ENCODE measurements at places on chromosomes 11 and 22.
A peak's percentile ranks its signal among the peaks of the same experiment; 100 is the strongest.

DNA sequence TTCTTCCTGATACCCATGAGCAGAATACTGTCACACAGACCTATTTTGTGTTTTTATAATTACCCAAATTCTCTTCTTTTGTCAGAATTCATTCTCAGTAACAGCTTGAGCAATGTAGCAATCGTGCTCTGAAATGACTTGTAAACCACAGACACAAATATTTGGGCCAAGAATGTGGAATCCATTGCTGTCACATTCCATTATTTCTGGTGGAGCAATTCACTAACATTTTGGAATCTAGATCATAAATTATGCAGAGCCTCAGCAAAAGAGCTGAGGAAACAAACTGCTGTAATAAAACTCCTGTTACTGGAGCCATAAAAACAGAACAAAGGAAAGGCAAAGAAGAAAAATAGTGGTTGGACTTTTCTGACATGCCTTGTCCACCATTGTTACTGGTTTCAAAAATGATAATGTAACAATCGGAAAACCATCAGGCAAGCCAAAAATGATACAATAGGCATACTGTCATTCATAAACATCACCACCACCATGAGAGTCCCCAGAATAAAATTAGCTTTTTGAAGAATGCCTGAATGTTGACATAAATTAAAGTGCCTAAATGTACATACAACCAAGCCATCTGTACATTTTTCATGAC is 223.4 kb upstream of the PITPNB start:
- peak; percentile 22 for DNase-seq

- no peak for DNase-seq
These were observed 183.0 kb downstream of the IGLL1 start for GRCh38 chr22:23397008-23397612.

DNA sequence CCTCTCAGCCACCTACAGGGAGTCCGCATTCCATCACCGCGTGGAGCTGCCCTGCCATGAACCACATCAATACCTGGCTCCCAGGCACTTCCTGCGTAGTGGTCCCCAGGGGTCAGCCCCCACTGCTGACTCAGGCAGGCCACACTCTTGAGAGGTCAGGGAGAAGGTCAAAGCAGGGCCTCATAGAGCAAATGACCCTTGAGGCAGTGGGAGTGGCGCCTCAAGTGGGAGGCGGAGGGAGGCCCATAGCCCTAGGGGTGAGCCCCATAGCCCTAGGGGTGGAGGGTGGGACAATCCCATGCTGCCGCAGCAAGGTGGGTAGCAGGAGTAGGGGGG is 5.0 kb downstream of the PRDX5 start:
- no peak for DNase-seq

DNA sequence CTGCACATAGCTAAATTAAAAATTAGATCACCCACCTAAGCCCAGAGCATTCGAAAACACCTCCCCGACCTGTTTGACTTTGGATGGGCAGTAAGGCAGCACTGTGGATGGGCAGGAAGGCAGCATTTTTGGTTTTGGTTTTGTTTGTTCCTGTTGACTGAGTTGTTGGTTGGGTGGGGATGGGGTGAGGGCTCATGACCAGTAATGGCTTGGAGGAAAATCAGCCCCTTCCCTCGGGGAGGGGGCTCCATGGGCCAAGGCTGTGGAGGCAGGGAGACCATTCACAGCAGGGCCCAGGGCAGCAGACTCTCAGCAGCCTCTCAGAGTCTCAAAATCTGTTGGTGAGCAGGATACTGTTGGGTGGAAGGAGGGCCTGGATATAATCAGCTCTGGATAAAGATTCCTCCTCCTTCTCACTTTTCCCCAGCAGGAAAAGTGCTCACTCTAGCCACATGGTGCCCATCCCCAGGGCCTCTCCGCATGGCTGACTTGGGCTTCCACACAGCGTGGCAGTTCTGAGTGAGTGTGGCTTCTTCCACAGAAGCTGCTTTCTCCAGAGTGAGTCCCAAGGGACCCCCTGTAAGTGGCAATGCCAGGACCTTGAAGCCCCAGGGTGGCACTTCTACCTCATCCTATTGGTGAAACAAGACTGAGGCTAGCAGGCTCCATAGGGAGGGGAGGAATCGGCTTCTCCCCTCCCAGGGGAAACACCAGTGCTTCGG is 1491.2 kb downstream of the BRD1 start:
- DNase-seq: no peak

DNA sequence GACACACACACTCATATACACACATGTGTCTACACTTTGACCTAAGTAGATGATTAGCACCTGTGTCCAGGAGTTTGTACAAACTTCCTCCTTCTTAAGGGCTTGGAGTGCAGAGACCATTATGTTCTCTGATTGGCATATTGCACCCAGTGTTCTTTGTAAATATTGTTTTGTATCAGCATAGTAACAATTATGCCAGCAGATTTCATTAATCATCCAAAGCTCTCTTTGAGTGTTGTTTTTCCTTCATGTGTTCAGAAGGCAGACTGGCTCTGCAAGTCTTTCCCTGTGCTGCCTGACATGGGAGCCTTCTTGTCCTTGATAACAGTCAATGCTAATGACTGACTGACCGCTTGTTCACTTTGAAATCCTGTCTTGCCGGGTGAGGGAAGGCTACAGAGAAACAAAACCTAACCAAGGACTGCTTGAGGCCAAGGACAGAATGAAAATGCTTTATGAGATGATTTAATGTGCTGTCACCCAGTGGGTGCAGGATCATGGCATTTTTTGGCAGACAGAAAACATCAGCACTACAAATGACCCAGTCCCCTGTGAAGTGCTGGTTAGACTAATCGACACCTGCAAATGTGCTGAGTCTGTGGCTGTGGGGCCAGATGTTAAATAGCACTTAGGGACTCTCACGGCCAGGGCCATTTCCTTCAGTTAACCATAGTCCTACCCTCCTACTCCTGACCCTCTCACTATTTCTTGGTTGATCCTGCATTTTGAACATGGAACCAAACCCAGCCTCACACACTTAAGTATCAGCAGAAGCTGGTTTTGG is 6.6 kb upstream of the BARX2 start:
- DNase-seq: no peak

GRCh38 chr11:121503051-121503450 is 50.3 kb upstream of the SORL1-AS1 start:
- no peak for DNase-seq

- DNase-seq: no peak
These were observed 56.4 kb downstream of the SGSM3 start for GRCh38 chr22:40426594-40427333.

- DNase-seq: no peak
These were observed 418.6 kb downstream of the MN1 start for GRCh38 chr22:27382947-27383346.

- DNase-seq: no peak
These were observed 31.3 kb upstream of the SLN start for GRCh38 chr11:107743191-107743590.

DNA sequence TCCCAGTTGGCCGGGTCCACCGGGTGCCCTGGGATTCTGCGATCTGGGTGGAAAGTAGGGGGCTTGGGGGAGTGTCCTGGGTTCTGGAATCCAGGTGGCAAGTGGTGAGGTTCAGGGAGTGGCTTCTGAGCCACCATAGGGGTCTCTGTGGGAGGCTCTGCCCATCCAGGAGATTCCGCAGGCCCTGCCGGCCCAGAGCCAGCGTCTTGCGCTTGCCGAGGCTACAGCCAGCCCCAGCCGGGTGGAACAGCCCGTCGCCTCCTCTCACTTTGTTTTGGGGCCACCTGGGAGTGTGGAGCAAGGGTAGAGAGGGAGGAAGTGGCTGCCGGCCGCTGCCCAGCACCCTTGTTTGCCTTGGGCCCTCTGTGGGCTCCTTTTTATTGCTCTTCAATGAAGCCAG is 60.6 kb upstream of the PPP6R3 start:
- no peak for DNase-seq

- no peak for DNase-seq
These were observed 13.6 kb upstream of the FGF3 start for GRCh38 chr11:69832561-69833413.

DNA sequence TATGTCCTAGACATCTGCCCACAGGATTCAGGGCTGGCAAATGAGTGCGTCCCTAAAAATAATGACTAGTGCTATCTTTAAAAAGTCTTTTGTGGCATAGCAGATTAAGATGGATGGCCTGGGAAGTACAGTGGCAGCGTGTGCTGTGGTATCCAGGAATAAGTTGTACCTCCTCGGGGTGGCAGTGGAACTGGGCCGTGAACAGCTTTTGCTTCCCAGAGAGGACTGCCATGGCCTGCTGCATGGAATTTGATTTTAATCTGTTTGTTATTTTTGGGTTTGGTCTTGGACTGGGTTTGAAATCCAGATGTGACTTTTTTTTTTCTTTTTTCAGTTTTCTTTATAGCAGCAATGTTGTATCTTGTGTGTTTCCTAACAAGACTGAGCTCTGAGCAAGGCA is 71.3 kb upstream of the PARVG start:
- no peak for DNase-seq

DNA sequence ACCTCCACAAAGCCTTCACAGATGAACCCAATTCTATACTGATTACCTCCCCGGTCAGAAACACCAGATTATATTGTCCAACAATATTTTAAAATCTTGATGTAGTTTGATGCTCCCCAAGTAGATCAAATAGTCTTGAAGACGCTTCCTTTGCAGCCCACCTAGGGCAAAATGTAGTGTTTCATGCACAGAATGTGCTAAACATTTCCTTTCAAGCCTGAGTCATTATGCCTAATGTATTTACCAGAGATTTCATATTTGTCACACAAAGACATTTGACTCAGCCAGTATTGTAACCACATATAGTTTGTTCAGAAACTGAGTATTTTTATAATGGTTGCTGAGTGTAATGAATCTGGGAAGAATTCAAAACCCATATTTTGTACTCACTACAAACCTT is 1396.8 kb downstream of the LRRC4C start:
- DNase-seq: no peak

DNA sequence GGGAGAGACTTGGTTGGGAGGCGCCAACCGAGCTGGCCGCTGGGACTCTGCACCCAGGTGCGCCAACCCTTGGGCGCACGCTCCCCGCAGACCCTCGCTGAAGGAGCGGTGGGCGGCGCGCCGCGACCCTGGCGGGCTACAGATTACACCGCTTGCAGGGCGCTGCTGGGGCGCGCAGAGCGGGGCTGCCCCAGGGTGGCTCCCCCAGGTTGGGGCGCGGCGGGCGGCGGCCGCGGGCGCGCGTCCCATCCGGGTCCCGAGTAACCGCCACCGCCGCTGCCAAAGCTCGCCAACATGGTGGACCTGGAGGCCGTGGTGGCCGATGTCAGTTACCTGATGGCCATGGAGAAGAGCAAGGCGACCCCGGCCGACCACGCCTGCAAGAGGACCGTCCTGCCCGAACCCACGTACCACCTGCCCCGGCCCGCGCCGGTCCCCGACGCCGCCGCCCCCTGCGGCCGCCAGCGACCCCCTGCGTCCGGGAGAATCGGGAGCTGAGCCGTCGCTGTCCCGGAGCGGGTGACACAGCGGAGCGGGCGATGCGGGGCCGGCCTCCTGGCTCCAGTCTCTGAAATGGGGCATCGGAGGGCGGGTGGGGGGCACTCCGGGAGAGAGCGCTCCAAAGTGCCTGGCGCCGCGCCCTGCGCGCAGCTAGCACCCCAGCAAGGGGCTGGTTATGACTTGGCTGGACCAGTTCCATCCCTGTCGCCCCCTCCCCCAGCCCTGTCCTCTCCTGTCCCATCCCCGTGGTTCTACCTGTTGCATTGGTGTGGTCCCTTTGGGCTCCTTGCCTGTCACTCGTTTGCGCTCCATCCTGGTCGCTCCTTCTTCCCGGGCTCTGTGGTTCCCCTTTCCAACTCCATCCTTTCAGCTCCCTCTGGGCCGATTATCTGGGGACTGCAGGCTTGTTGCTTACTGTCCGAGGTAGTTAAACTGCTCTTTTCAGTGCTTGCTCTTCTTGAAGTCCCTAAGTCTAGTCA is 143.3 kb upstream of the GRK3 start:
- no peak for DNase-seq

DNA sequence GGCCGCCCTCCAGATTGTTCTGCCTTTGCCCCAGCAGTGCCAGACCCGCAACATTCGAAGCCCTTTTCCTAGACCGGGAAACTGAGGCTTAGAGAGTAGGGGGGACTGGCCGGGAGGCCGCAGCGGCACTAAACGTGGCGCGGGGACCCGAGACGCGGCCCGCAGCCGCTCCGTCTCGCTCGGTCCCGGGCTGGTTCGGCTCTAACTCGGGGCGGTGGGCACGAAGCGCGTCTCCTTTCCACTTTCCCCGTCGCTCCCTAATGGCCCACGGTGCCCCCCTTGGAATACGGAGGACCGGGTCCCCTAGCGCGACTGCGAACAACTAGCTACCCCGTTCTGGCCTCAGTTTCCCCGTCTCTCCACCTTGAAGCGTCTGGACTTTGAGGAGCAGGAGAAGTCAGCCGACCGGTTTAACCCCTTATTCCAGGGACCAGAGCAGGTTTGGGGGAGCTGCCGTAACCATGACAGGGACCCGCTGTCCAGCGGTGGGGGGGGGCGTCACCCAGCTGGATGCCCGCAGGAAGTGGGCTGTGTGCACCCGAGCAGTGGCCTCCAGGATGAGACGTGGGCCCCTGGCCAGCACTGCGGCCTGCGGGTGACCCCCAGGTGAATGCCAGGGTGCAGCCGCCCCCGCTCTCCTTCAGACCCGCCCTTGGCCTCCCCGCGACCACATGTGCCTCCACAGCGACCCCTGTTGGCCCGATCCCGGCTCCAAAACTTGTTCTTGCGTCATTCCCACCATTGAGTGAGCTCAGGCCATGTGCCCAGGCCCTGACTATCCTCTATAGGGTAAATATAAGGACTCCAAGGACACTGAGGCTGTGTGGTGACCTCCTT is 1.1 kb downstream of the CDC42EP1 start:
- DNase-seq: peak; percentile 91

DNA sequence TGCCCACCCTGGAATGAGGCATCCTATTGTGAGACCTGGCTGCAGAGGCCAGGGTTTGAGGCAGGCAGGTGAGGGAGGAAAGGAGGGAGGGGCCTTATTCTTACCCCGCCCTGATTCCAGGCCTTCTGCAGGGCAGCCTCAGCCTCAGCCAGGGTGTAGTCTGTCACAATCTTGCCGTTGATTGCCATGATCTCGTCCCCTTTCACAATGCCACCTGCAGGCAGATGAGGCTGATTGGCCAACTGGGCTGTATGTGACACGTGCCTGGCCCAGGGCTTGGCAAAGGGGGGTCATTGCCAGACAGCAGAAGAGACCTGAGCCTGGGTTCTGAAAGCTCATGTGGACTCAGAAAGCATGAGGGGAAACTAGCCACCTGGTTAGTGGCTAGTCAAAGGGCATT is 21.4 kb upstream of the ABCC8 start:
- DNase-seq: no peak

DNA sequence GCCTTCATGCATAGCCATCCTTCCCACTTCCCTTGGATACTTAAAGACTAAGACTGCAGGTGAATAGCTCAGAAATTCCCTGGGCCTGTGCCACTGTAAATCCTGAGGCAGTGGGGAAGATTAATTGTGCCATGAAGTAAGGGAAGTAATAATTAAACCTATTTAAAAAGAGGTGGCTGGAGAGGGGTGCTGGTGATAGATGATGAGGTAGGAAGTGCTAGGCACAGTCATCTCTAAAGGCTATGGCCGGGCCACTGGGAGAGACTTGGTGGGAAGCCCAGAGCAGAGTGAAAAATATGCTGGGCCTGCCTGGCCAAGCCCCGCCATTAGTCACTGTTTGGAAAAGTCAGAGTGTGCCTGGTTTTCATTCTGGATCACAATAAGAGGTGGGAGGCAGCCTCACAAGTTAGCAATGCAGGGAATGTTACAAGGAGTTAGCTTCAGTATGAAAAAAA is 197.2 kb upstream of the PITPNB start:
- no peak for DNase-seq

GRCh38 chr22:48558016-48558415 is 1269.7 kb downstream of the BRD1 start:
- no peak for DNase-seq

- no peak for DNase-seq
These were observed 15.4 kb downstream of the ART5 start for GRCh38 chr11:3626250-3626960.

Measured in SK-MEL-5 (cell line).